Cardiac muscle cell (in vitro differentiated cells and primary cell): ENCODE measurements at places on chromosomes 2 and 18. TPM values are rescaled to one million over a fixed set of nuclear protein-coding genes. Genes with fewer than 3 reads are reported as not detected.

Gene ASAP2
- 12.8 and 16.7 TPM in 2 replicates for total RNA-seq

Gene UPP2
- total RNA-seq, result not detected in 2 replicates

Gene UBR3
- total RNA-seq, result 31.8 and 53.1 TPM in 2 replicates

Gene GALR1
- total RNA-seq, result not detected in 2 replicates

Gene UGT1A6
- total RNA-seq, result not detected in 2 replicates

Gene NR4A2
- total RNA-seq, result 0.04 and 0.36 TPM in 2 replicates

Gene INPP5D
- 3.5 and 6.8 TPM in 2 replicates for total RNA-seq

Gene LONRF2
- 0.83 and 1.7 TPM in 2 replicates for total RNA-seq

Gene ABHD1
- 0.27 and 0.56 TPM in 2 replicates for total RNA-seq

Gene TLX2
- 0.06 TPM in 1 of 2 replicates, not detected in the other for total RNA-seq

Gene TNFAIP6
- not detected in 2 replicates for total RNA-seq

Gene POTEC
- total RNA-seq, result not detected in 2 replicates

Gene NPAS2
- 0.18 and 0.89 TPM in 2 replicates for total RNA-seq

Gene LDLRAD4
- total RNA-seq, result 7.9 and 10.5 TPM in 2 replicates

Gene TMEM169
- 1.2 and 1.8 TPM in 2 replicates for total RNA-seq

Gene DES
- total RNA-seq, result 37.2 and 47.0 TPM in 2 replicates

Gene PAX3
- 7.7 and 19.3 TPM in 2 replicates for total RNA-seq

Gene KIAA2012
- 0.21 TPM in 1 of 2 replicates, not detected in the other for total RNA-seq

Gene PIEZO2
- 0.32 and 0.69 TPM in 2 replicates for total RNA-seq

Gene KLHL30
- total RNA-seq, result 25.9 and 31.7 TPM in 2 replicates

Gene DNER
- total RNA-seq, result 0.04 TPM in 1 of 2 replicates, not detected in the other

Gene ALPI
- total RNA-seq, result not detected in 2 replicates

Gene GLI2
- total RNA-seq, result 9.5 and 13.8 TPM in 2 replicates

Gene TPGS2
- 117 and 185 TPM in 2 replicates for total RNA-seq

Gene TMEM163
- 30.3 and 45.8 TPM in 2 replicates for total RNA-seq

Gene GCG
- total RNA-seq, result not detected in 2 replicates

Gene PSMA8
- not detected in 2 replicates for total RNA-seq

Gene CD207
- not detected in 2 replicates for total RNA-seq

Gene MXD1
- total RNA-seq, result 2.8 and 3.6 TPM in 2 replicates

Gene MYO5B
- total RNA-seq, result 6.4 and 16.7 TPM in 2 replicates

Gene SANBR
- total RNA-seq, result 3.5 and 6.1 TPM in 2 replicates

Gene GRP
- total RNA-seq, result 0.42 and 1.2 TPM in 2 replicates
